ENCODE measurements at places on chromosomes 2 and 18.

DNA sequence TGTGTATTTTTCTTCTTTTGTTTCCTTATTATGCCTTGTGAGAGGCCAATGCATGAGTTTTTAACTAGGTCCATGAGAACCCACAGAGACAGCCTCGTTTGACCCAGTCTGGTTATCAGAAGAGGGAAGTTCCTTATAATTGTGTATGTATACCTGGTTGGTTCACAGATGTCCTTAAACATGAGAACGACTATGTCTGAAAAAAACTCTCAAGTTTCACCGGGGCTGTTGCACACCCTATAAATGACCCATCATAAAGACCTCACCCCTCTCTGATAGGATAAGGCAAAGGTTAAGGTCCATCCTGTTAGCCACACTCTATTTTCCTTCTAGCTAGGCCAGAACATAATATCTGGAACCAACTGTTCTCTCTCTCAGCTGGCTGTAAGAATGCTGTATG lies 42.7 kb upstream of the MSH2 start:
- no peak for DNase-seq

GRCh38 chr2:11007331-11008264 lies 95.9 kb downstream of the KCNF1 start:
- DNase-seq, result no peak

DNA sequence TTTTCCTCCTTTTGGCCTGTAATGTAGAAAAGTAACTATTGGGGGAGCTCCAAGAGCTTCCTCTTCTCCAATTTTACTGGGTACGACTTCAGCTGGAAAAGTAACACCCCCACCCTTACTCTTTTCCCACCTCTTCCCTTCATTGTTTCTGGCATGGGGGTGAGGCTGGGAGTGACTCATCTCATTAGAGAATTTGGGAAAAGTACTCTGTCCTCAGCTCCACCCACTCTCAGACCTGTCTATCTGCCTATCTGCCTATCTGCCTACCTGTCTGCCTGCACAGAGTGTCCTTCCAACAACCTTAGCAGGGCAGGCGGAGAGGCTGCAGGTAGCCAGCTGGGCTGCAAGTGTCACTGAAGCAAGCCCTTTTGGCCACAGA lies 93.6 kb downstream of the EPHA4 start:
- DNase-seq, result no peak

DNA sequence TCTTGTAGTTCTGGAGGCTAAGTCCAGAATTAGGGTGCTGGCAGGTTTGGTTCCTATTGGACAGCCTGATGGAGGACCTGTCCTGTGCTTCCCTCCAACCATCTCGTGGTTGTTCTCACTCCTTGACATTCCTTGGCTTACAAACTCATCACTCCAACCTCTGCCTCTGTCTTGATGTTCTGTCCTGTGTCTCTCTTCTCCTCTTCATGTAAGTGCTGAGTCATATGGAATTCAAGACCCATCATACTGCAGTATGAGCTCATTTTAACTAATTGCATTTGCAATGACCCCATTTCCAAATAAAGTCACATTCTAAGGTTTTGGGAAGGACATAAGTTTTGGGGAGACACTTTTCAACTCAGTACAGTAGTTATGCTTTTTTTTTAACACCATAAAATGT lies 374.7 kb downstream of the TRIB2 start:
- no peak for DNase-seq

- no peak for DNase-seq
These were observed 285.1 kb downstream of the SLC4A3 start for GRCh38 chr2:219912491-219912921.

GRCh38 chr2:151776367-151776766 lies 42.1 kb upstream of the NEB start:
- DNase-seq, result no peak

GRCh38 chr2:4175343-4175742 lies 472.0 kb downstream of the DCDC2C start:
- no peak for DNase-seq

DNA sequence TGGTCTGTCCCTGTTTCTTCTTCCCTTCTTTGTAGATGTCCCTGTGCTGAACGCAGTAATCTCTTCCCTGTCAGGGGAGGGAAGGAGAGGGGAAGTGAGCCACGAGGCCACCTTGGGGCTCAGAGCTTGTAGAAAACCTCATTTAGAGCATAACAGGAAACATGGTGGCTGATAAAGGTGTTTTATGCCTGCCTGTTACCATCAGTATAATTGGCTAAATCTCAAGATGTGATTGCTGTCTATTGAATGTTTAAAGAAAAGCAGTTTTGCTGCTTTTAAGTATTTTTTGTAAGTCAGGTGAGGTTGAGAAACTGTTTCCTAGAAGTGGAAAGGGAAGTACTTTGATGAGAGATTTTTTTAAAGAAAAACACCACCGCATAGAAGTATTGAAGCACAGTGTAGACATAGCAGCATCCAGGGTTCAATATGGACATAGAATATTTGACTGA lies 59.7 kb upstream of the PDK1 start:
- no peak for DNase-seq

- peak; percentile 49 for DNase-seq
These were observed 336.4 kb upstream of the FSHR start for GRCh38 chr2:49490710-49491109.

DNA sequence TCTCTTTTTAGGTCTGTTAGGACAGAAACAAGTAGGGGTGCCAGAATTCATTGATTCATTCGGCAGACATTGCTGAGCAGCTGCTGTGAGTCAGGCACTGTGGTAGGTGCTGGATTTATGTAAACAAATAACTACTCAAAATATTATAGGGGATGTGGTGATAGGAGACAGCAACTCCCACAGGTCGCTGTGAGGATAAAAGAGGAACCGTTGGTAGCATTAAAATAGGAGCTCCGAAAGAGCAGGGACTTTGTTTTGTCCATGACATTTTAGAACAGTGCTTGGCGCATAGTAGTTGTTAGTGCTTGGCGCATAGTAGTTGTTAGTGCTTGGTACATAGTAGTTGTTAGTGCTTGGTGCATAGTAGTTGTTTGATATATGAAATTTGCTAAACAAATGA lies 29.2 kb downstream of the ATP6V1C2 start:
- no peak for DNase-seq

DNA sequence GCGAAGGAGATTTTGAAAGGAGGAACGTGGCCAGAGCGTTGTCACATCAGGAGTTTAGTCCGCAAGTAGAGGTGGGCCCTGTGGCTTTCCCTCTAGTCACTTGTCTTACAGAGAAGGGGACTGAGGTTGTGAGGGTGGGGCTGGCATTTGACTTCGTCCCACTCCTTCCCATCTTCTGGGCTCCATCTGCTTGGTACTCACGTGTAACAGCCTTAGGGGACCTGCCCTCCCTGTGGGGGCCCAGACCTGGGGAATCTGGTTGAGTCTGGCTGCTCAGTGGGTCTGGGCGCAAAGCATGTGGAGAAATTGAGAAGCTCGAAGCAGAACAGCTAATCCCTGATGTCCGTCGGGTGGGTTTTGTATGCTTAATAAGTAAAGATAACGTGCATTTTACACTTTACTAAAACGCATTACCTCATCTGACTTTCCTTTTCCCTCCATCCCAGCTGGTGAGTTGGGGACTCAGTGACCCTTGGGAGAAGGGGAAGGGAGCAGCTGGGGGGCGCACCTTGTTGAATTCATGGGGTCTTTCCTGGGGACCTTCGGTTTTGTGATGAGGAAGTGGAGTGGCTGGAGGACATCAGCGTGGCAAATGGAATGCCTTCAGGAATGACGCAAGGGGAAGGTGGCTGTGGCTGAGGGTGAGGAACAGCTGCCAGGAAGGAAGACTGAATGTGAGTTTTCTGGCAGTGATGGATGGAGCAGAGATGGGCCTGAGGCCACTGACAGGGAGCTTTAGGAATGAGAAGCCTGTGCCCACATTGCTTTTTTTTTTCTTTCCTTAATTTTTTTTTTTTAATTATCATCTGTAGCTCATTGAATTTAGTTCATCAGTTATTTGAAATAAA lies 44.8 kb downstream of the ASAP2 start:
- DNase-seq, result no peak

DNA sequence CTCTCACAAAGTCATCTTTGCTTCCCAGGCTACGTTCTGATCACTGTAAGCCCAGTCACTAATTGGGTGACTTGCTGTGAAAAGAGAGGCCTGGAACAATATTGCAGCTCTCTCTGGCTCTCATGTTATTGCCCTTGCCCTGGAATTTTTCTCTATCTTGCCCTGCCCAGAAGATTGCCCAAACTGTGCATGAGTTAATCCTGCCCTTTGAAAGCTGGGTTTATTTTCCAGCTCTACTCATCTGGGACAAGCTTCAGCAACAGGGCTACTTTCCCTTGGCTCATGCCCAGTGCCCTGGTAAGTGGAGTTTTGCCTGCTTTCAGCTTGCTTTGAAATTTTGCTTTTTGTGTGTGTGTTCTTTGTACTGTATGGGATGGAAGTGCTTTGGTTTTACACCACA lies 6.9 kb upstream of the EHBP1 start:
- DNase-seq, result no peak

- DNase-seq, result no peak
These were observed 140.0 kb downstream of the ANTXR1 start for GRCh38 chr2:69152847-69153583.

DNA sequence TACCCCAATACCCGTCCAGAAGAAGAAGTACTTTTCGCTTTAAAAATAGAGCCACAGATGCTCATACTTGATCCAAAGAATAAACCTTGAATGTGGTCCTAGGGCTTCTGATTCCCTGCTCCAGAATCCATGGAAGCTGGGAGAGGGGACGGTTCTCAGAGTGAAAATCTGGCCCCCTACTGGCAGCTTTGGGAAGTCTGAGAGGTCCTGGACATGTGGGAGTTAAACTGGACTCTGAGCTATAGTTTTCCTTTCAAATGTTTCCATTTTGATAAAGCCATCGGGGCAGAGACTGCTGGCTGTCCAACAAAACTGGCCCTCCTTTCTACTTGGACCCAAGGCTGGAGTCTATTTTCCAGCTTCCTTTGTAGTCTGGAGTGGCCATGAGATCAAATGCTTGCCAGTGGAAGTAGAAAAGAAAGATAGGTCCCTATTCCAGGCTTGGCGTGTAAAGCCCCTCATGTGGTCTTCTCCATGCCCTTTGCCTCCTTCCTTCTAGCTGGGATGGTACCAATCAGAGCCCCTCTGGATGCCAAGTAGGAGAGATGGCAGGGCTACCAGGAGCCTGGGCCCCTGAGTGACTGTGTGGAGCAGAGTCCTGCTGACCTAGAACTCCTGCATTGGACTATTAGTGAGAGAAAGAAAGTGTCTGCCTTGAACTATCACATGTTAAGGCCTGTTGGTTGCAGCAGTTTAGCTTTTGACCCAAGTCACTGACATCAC lies 37.7 kb upstream of the TBC1D8 start:
- DNase-seq, result no peak

DNA sequence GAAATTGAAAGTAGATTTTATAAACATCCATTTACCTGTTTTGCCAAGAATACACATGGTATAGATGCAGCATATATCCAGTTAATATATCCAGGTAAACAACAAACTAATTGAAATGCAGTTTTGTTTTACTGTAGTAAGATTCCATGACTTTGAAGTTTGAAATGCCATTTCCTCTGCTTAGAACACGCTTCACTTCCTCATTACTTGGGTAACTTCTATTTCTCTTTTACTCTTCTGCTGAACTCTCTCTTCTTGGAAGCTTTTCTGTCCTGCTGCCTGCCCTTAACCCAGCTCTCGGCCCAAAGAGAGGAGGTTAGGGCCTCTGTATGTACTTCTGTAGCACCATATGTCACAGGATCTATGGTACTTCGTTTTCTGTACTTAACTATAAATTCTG lies 14.1 kb upstream of the IL1RL2 start:
- no peak for DNase-seq

GRCh38 chr2:190771726-190772125 lies 108.9 kb upstream of the GLS start:
- no peak for DNase-seq

DNA sequence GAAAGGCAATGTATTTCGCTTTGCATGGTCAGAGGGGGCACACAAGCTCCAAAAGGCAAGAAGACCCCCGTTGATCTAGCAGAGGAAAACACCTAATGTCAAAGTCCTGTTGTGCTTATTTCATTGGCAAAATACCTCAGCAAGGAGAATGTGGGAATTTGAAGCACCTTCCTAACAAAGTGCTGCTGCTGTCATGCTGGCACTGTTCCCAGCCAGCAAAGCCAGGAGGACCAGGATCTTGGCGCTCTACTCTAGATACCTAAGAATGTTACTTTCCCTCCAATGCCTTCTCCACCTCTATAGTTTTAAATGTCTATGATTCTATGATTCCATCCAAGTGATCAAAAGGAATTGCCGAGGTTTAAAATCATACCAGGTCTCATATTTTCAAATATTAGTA lies 867.9 kb upstream of the POU3F3 start:
- no peak for DNase-seq

- DNase-seq, result no peak
These were observed 151.3 kb downstream of the KCTD1 start for GRCh38 chr18:26397019-26397418.

GRCh38 chr18:4672162-4672561 lies 217.1 kb upstream of the DLGAP1 start:
- no peak for DNase-seq

DNA sequence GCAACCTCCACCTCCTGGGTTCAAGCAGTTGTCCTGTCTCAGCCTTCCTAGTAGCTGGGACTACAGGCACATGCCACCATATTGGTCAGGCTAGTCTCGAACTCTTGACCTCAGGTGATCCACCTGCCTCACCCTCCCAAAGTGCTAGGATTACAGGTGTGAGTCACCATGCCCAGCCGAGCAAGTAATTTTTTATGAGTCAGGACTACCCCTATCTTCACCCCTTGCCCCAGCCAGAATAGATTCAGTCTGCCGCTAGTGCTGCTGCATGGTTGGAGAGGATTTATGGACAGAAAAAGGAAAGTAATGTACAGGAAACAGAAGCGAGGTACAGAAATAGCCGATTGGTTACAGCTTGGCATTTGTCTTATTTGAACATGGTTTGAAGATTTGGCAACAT lies 48.9 kb downstream of the BMPR2 start:
- DNase-seq, result no peak

- DNase-seq, result no peak
These were observed 18.6 kb downstream of the GAREM2 start for GRCh38 chr2:26191316-26192159.

DNA sequence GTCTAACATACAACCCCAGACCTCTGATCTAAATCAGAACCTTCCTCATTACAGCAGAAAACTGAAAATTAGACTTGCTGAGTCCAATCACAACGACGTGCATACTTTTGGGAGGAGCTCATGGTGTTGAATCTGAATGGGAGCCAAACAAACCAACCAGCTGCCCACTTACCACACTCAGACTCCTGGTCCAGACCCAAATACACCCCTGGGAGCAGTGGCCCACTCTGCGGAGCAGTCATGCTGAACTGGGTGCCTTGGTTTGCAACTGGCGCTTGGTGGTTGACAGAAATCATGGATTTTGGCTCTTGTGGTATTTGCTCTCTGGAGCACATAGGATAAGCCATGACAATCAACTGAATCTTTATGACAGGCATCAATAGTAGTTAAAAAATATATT lies 253.6 kb upstream of the TNP1 start:
- DNase-seq, result no peak

DNA sequence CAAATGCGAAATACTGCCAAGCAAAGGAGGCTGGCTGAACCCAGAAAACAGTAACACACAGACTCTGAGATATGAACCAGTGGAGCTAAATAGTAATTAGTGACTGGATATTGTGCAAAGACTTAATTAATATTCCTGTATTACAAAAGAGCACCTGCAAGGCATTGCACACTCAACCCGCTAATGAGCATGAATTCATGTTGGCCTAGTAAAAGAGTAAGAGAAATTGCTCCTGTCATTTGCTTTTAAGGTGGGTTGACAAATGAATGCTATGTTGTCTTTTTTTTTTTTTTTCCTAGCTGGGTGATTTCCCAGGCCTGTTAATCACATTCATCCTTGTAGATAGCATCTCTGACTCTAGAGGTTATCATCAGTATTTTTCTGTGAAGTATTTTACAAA lies 87.0 kb upstream of the CERS6 start:
- no peak for DNase-seq
